RWPE2 (cell line): ENCODE measurements at places on chromosomes 11 and 22.

DNA sequence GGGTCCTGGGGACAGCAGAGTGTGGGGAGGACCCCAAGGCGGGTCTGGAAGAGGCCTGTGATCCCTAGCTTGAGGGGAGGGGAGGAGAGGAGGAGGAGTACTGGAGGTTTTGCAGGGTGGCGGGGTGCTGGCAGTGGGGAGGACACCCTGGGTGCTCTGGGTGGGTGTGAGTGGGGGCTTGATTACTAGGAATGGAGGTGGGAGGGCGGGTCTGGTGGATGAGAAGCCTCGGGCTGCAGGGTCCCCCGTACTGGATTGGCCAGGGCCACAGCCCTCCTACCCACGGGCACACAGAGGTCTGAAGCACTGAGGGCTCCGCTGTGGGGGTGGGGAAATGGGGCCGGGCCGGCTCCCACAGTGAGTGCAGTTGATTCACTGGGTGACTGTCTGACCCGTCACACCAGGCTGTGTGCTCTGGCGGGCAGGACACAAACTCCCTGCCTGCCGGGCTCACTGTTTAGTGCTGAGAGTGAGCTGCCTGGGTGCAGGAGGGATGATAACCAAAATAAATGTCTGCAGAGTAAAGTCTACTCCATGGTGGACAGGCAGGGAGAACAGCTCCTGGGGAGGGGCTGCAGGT, 114.2 kb downstream of the CACNA1I start:
- DNase-seq = no peak

DNA sequence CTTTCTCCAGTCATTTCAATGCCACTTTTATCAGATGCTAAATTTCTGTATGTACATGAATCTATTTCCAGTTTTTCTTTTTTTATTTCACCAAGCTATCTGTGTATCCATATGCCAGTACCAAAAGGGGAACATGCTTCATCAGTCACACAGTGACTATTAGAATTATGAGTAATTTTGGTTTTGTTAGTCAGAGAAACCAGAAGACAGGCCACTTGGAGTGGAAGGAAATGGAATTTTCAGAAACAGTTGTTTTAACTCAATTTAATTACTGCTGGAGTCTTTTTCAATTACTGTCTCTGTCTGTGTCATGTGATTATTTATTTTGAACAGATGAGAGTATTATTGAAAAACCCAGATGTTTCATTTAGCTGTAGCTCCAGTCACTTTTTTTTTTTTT, 84.6 kb upstream of the ANO3 start:
- DNase-seq = no peak

- DNase-seq = no peak
These were observed 58.5 kb downstream of the NCAM1 start for GRCh38 chr11:113019711-113020110.

DNA sequence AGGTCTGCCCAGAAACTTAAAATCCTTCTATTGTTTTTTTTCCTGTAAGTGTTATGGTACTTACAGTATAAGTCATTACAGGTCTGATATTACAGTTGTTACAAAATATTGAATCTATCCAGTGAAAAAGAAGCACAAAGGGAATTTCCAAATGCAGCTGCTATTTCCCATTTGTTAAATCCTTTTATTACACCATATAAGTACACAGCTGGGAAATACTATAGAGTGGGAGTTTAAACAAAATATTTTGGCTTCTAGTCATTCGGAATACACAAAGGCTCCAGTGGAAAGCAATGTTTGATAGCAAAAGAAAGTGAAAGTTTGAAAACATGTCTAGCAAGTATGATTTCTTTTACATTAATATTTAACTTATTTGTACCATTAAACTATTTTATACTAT, 18.0 kb downstream of the SOX6 start:
- no peak for DNase-seq

GRCh38 chr11:25920356-25920755, 411.6 kb upstream of the ANO3 start:
- DNase-seq = no peak

DNA sequence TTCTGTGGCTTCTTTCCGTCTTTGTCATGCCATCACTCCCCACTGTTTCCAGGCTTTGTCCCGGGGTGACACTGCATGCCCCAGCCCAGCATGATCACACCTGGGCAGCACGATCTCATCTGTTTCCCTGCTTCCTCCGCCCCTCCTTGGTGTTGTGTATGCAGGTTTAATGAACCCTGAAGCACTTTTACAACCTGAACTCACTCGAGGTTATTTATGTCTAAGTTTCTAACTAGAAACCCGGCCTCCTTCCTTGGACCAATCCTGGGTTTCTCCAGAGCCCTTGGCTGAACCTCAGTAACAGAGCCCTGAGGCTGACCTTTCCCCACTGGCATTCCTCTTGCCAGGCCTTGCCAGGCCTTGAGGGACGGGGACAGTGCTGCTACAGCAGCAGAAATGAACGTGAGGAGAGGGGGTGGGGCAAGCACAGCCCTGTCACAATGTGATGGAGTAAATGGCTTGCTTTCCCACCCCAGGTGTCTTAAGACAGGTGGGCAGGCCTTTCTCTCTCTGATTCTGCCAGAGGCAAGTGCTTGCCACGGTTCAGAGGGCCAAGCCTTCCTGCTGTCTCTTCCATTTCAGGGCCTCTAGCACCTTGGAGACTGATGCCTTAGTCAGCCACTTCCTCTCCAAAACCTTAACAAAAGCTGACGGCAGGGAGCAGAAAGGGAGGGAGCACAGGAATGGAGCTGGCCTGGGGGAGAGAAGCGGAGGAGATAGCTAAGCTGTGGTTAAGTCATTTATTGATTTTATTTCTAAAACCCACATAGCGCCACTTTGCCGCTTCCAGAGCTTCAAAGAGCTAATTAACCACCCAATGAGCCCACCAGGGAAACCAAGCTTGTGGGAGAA, 3.1 kb upstream of the PYGM start:
- DNase-seq = no peak

DNA sequence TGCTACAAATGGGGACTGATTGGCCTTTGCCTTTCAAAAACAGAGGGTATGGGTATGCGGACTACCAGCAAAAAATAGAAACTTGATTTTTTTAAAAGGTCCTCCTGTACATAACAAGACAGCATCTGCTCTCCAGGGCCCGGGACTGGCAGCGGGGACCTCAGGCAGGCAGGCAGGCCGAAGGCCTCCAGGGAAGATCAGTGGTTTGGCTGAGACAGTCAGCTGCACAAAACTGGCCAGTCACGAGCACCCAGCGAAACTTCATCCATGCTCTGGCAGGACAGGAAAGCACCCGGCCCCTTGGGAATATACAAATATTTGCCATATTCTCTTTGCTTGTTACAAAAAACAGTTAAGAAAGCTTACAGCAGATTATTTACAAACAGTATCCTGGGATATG, 11.0 kb downstream of the RPL27A start:
- peak; percentile 31 for DNase-seq

DNA sequence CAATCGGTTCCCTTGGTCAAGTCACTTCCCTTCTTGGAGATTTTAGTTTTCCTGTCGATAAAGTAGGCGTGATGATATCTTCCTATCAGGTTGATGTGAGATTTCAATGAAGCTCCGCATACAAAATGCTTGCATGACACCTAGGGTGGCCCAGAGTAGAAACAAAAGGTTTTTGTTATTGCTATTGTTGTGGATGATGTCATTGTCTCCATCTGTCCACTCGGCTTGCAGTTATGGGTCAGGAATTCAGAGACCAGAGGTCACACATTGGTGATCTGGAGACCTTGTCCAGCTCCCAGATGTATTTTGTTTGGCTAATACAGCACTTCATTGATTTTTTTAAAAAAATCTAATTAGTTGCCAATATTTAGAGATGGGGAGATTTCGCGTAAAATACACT, 382.1 kb downstream of the MN1 start:
- DNase-seq = no peak

- DNase-seq = no peak
These were observed 456 bp upstream of the PARVB start for GRCh38 chr22:44023404-44024287.

DNA sequence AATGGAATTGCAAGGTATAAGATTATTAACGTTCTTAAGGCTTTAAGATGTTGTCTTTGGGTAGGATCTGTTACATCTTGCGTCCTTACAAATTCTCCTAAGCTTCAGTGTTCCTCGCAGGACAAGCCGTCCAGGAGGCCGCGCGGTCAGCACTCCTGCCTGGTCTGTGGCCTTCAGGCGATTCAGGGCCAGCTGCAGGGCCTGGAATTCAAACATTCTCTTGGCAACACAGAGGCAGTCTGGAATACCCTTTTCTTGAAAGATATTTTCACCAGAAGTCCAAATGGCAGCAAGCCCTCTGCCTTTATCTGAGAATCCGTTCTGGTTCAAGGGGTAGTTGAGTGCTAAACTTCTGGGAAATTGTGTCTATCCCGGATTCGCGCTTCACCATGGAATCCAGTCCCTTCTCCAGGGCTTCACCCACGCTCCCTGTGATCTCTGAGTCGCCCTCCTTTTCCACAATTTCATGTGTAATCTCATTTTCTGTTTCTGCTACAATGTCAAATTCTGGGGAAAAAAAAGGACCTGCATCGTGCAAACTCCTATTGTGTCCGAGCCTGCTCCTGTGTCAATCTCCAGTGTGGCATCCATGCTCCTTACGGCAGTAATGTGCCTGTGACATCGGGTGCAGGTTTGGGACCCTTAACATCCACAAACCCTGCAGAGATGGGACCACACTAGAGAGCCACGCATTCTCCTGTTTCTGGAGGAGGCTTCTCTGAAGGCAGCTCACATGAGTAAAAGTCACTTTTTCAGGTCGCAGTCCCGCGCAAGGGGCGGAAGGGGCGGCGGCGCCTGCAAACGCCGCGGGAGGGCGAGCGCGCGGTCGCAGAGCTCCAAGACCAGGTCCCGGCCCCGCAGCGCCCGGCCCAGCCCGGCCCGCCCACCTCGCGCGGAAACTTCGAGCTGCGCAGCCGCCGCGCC, 25.4 kb upstream of the SORL1 start:
- no peak for DNase-seq

GRCh38 chr22:50603511-50604255, 3.1 kb downstream of the MAPK8IP2 start:
- peak; percentile 54 for DNase-seq

- DNase-seq = no peak
These were observed 445.6 kb downstream of the NTM start for GRCh38 chr11:131816051-131816450.

GRCh38 chr11:65388731-65389130, 2.3 kb downstream of the FRMD8 start:
- DNase-seq = no peak

DNA sequence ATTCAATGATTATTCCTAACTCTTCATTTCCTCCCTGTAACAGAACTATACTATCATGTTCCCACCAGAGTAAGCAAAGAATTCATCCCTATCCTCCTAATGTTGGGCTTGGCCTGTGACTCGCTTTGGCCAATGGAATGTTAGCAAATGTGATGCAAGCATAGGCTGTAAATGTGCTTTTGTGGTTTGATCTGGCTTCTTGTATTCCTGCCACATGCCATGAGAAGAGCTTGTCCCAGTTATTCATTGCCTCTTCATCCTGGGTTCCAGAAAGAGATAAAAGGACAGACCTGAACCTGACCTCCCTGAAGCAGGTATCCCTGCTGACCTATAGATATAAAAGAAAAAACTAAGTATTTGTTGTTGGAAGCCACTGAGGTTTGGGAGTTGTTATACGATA, 51.0 kb downstream of the SYTL2 start:
- DNase-seq = no peak

GRCh38 chr22:18906896-18907295, 776 bp downstream of the DGCR6 start:
- DNase-seq = no peak

DNA sequence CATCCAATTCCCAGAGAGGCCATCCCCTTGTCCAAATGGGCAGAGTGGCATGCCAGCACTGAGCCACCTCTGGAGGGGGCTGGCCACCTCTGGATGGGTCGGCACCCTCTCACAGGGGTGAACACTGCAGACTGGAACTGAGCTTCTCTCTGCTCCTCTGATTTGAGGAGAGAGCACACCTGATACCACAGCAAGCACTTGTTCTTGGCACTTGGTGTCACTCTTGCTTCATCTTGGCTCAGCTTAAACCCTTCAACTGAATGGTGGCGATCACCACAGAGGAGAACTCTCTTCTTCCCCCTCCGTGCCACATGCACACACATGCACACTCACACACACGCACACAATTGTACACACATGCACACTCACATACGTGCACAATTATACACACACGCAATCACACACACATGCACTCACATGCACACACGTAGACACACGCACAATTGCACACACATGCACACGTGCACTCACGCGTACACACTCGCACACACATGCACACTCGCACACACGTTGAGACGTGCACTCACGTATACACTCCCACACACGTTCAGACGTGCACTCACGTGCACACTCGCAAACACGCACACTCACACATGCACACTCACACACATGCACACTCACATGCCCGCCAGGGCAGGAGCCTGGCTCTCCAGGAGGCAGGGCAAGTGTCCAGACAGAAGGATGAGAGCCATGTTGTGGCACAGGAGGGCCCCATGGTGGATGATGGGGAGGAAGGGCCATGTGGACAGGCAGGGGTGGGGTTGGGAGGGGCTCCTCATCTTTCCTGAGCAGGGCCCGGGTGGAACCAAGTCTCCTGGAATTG, 23.4 kb downstream of the OVOL1 start:
- DNase-seq = no peak

DNA sequence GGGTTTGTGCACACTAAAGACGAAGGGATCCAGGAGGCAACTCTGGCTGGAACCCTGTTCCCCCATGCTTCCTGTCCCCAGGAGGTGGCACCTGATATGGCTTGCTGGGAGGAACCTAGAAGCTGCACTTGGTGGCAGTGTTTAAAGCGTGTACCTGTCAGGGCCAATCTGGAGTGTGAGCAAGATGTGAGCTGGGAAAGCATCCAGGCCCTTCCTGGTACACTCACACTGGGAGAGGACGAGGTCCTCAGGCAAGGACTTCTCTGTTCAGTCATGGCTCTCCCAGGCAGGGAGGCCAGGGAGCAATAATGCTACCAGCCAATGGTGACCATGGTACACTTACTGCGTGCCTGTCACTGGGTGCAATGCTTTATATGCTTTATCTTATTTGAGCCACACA, 130.7 kb upstream of the NECTIN1 start:
- DNase-seq = no peak

GRCh38 chr11:119109843-119110242, 2.7 kb downstream of the C2CD2L start:
- no peak for DNase-seq

- DNase-seq = no peak
These were observed 164.4 kb upstream of the BDNF start for GRCh38 chr11:27864611-27865010.

DNA sequence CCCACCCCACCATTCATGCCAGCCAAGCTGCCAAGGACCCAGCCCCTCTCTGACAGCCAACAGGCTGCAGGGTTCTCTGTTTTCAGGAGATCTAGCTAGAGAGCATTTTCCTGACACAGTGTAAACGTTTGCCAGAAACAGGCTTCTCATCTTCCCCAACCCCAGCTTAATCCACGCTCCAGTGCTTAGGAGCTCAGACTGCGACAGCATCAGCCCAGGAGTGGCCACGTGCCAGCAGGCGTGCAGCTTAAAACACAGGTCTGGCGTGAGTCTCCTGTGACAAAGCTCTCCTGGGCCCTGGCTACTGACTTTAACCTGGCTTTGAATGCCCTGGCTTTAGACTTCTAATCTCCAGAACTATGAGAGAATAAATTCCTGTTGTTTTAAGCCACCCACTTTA, 66.6 kb downstream of the GALNT18 start:
- DNase-seq = no peak
